Activated CD4-positive, alpha-beta T cell treated with anti-CD3 and anti-CD28 coated beads, Interleukin-2, amount 10 ng/mL, durations not matched to agents 7 days and 5 days (primary cell): ENCODE measurements at places on chromosomes 4 and X. TPM values are rescaled to one million over a fixed set of nuclear protein-coding genes. Genes with fewer than 3 reads are reported as not detected.

The MAP9 gene
- total RNA-seq, result 3.1 TPM

The SUPT20HL2 gene
- total RNA-seq, result not detected

The SCML1 gene
- total RNA-seq, result 5.3 TPM

The ADH6 gene
- not detected for total RNA-seq

The ENAM gene
- total RNA-seq, result not detected

The CLDN34 gene
- total RNA-seq, result not detected

The GTPBP6 gene
- 52.1 TPM for total RNA-seq

The ADH1B gene
- not detected for total RNA-seq

The PFKFB1 gene
- total RNA-seq, result 0.23 TPM

The AKAP4 gene
- not detected for total RNA-seq

DNA sequence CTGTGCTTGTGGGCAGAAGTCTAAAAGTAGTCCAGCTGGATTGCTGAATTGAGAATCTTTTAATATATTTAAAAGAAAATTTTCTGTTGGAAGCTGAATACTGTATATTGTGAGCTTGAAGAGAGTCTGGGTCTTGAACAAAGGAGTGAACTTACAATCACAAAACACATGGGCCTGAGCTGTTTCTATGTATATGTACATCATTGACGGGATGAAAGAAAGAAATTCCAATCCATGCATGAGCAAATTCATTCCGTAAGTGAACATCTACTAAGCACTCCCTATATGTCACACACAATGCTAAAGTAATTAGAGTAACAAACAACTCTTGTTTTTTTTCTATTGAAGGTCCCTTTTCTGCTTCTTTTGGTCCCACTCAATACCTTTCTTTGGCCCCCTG, 331.0 kb downstream of the HS3ST1 start:
- no peak overlapping the region for H3K27ac ChIP-seq
- no peak for DNase-seq

GRCh38 chr4:101184668-101185067, 162.7 kb downstream of the PPP3CA start:
- H3K27me3 ChIP-seq, result no peaks in the 10 kb centered on the region
- DNase-seq, result no peak
- no peak overlapping the region for H3K27ac ChIP-seq
- no peak overlapping the region for H3K4me3 ChIP-seq
- peaks cover 13% of the 10 kb centered on the region for H3K36me3 ChIP-seq

GRCh38 chr4:180530787-180531186, 1712.4 kb upstream of the TENM3 start:
- no peak overlapping the region for H3K27ac ChIP-seq
- no peak overlapping the region for H3K4me3 ChIP-seq
- H3K27me3 ChIP-seq, result no peaks in the 10 kb centered on the region
- DNase-seq, result no peak

GRCh38 chr4:53640576-53641453, 49.5 kb upstream of the LNX1 start:
- DNase-seq, result no peak
- H3K4me1 ChIP-seq, result no peaks in the 10 kb centered on the region
- H3K4me3 ChIP-seq, result no peak overlapping the region
- H3K36me3 ChIP-seq, result no peaks in the 10 kb centered on the region
- peaks cover 2% of the 10 kb centered on the region for H3K27me3 ChIP-seq

DNA sequence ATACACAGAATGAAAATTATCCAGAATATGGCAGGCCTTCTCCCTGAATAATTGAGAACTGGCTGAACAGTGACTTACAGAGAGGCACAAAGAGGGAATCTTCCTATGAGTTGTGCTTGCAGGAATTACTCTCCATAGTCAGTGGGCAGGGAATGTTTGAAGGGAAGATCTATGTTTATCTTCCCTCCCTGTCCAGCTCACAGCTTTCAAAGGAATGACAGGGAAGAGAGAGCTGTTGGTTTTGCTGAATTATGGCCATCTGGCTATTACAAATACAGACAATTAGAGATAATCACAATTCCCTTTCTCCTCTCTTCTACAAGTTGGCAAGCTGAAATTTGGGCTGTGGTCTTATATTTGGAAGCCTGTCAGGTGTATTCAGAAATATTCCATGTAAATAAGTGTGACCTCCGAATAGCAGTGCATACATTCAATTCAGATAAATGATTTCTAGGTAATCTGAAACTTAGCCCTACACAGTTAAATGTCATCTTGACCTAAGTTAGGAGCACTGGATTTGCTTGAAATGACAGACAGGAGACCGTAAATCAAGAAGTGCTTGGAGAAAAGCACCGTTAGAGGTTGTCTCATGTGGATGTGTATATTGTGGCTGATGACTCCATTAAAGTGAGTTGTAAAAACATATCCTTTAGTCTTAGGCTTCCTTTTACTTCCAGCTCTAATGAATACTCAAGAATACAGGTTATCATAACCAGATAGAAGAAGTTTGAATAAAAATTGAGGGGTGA, 136.8 kb downstream of the C4orf33 start:
- DNase-seq, result no peak
- H3K4me3 ChIP-seq, result no peak overlapping the region
- no peaks in the 10 kb centered on the region for H3K36me3 ChIP-seq
- H3K27me3 ChIP-seq, result peaks cover 5% of the 10 kb centered on the region

- H3K27ac ChIP-seq, result no peak overlapping the region
- H3K4me3 ChIP-seq, result no peak overlapping the region
- H3K4me1 ChIP-seq, result no peaks in the 10 kb centered on the region
- DNase-seq, result no peak
- no peaks in the 10 kb centered on the region for H3K36me3 ChIP-seq
Measured at GRCh38 chr4:132669786-132670185, 479.3 kb upstream of the PCDH10 start.

DNA sequence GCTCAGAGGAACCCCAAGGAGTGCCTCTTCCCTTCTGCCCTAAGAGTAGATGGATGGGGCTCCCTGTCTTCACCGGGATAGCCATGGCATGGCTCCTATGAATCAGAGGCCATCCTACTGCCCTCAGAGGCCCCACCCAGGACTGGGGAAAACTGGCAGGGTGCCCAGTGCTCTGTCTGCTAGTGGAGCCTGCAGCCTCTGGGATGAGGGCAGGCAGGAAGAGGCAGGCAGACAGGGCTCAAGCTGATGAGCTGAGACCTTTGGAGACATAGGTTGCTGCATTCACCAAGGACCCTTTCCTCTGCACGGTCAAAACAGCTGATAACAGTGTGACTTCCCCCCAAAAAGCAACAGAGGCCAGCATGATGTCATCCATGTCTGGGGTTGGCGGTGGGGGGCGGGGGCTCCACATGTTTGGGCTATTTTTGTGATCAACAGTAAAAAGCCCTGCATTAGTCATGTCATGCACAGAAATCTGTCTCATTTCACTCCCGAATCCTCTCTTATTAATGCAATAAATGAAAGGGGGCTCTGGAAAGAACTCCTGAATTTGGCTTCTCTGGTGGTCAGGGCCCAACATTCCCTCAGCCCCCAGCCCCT, 207.6 kb upstream of the MAMLD1 start:
- no peaks in the 10 kb centered on the region for H3K4me1 ChIP-seq
- no peaks in the 10 kb centered on the region for H3K27me3 ChIP-seq
- H3K27ac ChIP-seq, result no peak overlapping the region
- DNase-seq, result no peak
- no peaks in the 10 kb centered on the region for H3K36me3 ChIP-seq

GRCh38 chr4:54971474-54971950, 153.9 kb downstream of the KDR start:
- no peaks in the 10 kb centered on the region for H3K27me3 ChIP-seq
- H3K4me3 ChIP-seq, result no peak overlapping the region
- no peaks in the 10 kb centered on the region for H3K4me1 ChIP-seq
- DNase-seq, result peak; percentile 10
- no peak overlapping the region for H3K27ac ChIP-seq

- peak overlapping the region; percentile 95 for H3K27ac ChIP-seq
- DNase-seq, result no peak
- no peaks in the 10 kb centered on the region for H3K27me3 ChIP-seq
- H3K36me3 ChIP-seq, result no peaks in the 10 kb centered on the region
- H3K4me3 ChIP-seq, result peak overlapping the region; percentile 73
- H3K4me1 ChIP-seq, result peaks cover 19% of the 10 kb centered on the region
Measured at GRCh38 chrX:40933706-40934425, 151.4 kb upstream of the USP9X start.

DNA sequence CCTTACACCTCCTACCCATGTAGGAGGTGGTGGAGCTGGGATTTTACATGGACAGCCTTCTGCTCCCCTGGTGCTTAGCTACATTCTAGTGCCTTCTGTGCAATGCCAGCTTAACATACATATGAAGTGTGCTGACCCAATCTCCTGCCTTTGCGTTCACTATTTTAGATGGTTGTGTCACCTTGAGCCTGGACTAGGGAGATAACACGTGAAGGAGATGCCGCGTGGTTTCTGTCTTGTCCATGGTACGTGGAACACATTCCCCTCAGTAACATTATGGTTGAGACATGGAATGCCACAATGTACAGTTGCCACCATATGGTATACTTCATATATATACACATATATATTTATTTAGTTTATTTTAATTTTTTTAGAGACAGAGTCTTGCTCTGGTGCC, 54.0 kb downstream of the TBL1X start:
- no peak overlapping the region for H3K27ac ChIP-seq
- peaks cover 32% of the 10 kb centered on the region for H3K4me1 ChIP-seq
- H3K36me3 ChIP-seq, result peaks cover 7% of the 10 kb centered on the region

DNA sequence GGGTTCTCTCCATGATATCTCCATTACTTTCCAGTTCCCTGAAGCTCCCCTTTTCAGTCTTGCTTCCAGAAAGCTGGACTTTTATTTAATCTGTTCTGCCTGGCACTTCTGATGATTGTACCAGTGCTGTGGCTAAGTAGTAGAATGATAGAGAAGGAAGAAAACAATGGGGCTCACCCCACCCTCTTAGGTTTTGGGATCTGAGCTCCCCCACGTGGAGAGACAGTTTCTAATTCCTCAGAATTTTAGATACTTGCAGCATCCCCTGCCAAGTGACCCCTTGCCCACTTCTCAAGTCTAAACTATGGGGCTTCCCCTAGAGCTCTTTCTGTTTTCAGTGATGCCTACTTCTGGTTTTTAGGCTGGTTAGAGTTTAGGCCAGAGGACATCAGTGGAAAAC, 73.9 kb downstream of the GC start:
- DNase-seq, result no peak
- no peaks in the 10 kb centered on the region for H3K4me1 ChIP-seq
- H3K27me3 ChIP-seq, result no peaks in the 10 kb centered on the region
- H3K27ac ChIP-seq, result no peak overlapping the region
- H3K36me3 ChIP-seq, result no peaks in the 10 kb centered on the region

DNA sequence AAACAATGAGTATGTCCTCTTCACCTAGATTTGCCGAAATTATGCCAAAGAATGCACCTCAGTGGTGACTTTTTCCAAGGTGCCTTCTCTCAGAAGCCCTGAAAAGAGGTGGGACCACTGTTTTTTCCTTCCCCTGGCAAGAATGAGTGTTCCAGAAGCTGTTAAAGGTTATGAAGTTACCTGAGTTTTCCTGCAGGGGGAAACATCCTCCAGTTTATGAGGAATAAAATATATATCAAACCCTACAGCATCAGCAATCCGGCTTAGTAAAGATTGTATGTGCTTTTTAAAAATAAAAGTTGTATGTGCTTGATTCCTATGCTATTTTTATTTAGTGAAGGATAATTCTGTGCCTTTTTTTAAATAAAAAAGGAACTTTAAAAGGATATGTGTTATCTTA, 73.3 kb downstream of the RBM46 start:
- no peaks in the 10 kb centered on the region for H3K4me1 ChIP-seq
- no peak for DNase-seq
- H3K27ac ChIP-seq, result no peak overlapping the region
- no peak overlapping the region for H3K4me3 ChIP-seq

GRCh38 chrX:132953354-132953753, 5.1 kb downstream of the HS6ST2 start:
- H3K27me3 ChIP-seq, result peaks cover 37% of the 10 kb centered on the region
- no peak overlapping the region for H3K4me3 ChIP-seq
- H3K4me1 ChIP-seq, result peaks cover 2% of the 10 kb centered on the region
- no peak overlapping the region for H3K27ac ChIP-seq

- H3K36me3 ChIP-seq, result peaks cover 39% of the 10 kb centered on the region
- DNase-seq, result no peak
- H3K4me1 ChIP-seq, result peaks cover 31% of the 10 kb centered on the region
- no peak overlapping the region for H3K27ac ChIP-seq
- H3K4me3 ChIP-seq, result no peak overlapping the region
Measured at GRCh38 chr4:152663203-152664066, 16.4 kb downstream of the TMEM154 start.

DNA sequence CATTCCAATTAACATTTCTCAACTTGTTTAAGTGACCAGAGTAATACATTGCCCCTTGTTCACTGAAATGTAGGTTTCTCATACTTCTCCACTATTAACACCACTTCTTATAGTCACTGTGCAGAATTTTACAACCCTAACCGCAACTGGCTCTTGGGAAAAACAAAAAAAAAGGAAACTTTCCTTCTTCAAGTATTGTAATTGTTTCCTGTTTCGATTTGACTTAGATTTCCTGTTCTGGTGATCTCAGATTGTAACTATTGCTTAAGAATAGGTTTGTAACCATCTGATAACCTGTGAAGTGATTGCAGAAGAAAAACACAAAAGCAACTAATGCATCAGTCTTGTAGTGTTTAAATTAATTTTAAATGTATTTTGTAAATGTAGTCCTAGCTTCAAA, 594.7 kb upstream of the GALNT7 start:
- no peaks in the 10 kb centered on the region for H3K4me1 ChIP-seq
- no peak overlapping the region for H3K27ac ChIP-seq
- no peaks in the 10 kb centered on the region for H3K36me3 ChIP-seq

- no peak overlapping the region for H3K27ac ChIP-seq
- H3K4me1 ChIP-seq, result no peaks in the 10 kb centered on the region
- no peaks in the 10 kb centered on the region for H3K27me3 ChIP-seq
- no peak for DNase-seq
Measured at GRCh38 chrX:111257733-111258132, 12.6 kb downstream of the CAPN6 start.

DNA sequence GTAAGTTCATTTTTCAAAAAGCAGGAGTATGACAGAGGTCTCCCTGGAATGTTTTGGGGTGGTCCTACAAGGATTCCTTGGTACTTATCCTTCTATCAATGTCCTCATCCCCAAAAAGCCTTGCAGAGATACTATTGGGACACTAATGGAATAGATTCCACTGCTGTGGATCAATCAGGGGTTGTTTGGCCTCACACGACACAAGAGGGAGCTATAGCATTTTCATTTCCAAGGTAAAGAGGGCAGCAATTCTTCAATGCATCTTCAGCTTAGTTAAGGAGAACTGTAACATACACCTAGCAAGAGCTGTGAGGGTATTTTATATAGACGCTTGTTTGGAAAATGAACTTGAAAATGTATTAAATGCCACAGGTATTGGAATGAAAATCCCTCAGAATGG, 50.9 kb downstream of the USP26 start:
- DNase-seq, result no peak
- H3K27me3 ChIP-seq, result no peaks in the 10 kb centered on the region
- H3K36me3 ChIP-seq, result no peaks in the 10 kb centered on the region
- H3K4me1 ChIP-seq, result no peaks in the 10 kb centered on the region

DNA sequence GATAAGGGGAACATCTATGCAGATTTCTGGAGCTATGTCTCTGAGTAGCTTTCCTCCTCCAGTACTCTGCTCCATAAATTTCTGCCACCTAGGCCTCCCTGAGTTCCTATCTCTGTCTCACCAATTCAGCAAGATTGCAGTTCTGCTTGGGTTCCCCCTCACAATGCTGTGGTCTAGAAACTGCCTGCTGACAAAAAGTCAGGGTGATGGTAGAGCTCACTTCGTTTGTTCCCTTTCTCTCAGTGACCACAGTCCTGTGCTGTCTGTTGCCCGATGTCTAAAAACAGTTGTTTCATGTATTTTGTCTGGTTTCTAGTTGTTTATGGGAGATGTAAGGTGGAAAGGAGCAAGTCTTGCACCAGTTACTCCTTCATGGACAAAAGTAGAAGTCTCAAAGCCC, 41.1 kb downstream of the AMMECR1 start:
- no peaks in the 10 kb centered on the region for H3K36me3 ChIP-seq
- no peak overlapping the region for H3K27ac ChIP-seq
- H3K4me3 ChIP-seq, result no peak overlapping the region
- peaks cover 3% of the 10 kb centered on the region for H3K4me1 ChIP-seq
- no peak for DNase-seq
